AG10803 (cell line): ENCODE measurements at places on chromosomes 13 and 19.
A peak's percentile ranks its signal among the peaks of the same experiment; 100 is the strongest.

GRCh38 chr13:77338329-77338728 is 11.4 kb upstream of the MYCBP2 start:
- DNase-seq, result no peak

GRCh38 chr19:43699506-43700394 is 16.1 kb upstream of the IRGC start:
- no peak for DNase-seq

- no peak for DNase-seq
Observed at GRCh38 chr13:33353210-33353609, 67.7 kb upstream of the STARD13 start.

DNA sequence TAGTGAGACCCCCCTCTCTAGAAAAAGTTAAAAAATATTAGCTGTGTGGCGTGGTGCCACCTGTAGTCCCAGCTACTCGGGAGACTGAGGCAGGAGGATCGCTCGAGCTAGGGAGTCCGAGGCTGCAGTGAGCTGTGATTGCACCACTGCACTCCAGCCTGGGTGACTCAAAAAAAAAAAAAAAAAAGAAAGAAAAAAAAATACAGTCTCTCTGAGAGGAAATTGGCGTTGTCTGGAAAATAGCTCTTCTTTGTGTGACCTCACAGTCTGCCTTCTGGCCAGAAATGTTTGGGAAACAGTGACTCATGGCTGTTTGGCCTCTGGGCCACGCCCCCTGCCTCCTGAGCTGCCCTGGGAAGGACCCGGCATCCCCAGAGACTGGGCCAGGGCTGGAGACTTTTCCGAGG is 10.7 kb downstream of the MARCHF2 start:
- DNase-seq, result peak; percentile 98

- no peak for DNase-seq
Observed at GRCh38 chr13:112781287-112781686, 91.4 kb downstream of the ATP11A start.
